NCI-H1694 treated with DMSO at 0.1 percent for 48 hours (cell line): ENCODE measurements at places on chromosomes 3 and 15.

GRCh38 chr3:124092811-124093210 is 100.9 kb upstream of the ROPN1 start:
- no peak for DNase-seq

- no peak for DNase-seq
Observed at GRCh38 chr3:21860082-21860475, 109.1 kb upstream of the ZNF385D start.

DNA sequence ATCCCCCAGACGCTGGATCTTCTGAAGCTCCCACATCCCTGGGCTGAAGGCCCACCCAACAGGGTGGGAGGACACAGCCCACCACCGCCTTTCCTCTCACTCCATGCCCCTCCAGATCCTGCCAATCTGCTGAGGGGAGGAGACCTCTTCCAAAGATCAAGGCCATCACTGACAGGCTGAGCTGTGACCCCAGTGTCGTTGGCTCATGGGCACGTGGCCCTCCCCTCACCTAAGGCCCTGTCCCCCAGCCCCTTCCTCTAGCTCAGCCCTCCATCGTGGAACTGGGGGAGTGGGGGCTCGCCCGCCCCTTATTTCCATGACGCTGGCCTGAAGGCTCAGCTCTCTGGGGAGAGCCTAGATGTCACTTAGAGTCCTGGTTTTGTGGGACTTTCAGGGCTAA is 10.4 kb downstream of the C3orf18 start:
- DNase-seq = no peak

DNA sequence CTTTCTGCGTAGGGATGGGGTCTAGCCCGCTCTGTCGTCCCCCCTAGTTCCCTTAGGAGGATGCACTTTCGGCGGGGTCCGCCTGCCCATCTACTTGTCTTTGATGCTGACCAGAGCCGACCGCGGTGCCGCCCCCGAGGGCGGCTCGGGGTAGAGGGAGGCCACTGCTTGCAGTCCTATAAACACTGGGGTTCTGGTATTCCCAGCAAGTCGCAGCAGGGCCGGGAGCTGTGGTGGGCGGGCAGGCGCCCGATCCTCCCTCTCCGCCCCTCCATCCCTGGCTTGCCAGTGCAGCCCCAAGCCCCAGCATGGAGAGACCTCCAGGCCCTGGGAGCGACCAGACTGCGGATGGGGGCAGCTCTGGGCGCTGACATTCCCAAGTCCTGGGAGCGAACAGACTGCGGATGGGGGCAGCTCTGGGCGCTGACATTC is 830 bp downstream of the SEMA4B start:
- DNase-seq = no peak

DNA sequence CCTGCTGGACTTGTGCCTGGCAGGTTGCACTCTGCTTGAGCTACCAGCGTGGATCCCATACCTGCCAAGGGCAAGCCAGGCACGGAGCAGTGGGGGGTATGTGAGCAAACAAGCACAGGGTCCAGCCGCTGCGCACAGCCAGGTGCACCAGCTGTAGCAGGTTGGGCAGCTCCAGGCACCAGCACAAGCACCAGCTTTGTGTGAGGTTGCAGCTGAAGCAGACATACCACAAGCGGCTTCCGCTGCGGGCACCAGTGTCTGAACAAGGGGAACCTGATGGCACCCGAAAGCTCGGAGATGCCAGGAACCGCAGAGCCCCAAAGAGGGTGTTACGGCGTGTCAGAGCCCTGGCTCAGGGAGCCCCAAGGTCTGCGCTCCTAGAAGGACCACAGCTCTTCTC is 472.7 kb upstream of the ARL6 start:
- no peak for DNase-seq

DNA sequence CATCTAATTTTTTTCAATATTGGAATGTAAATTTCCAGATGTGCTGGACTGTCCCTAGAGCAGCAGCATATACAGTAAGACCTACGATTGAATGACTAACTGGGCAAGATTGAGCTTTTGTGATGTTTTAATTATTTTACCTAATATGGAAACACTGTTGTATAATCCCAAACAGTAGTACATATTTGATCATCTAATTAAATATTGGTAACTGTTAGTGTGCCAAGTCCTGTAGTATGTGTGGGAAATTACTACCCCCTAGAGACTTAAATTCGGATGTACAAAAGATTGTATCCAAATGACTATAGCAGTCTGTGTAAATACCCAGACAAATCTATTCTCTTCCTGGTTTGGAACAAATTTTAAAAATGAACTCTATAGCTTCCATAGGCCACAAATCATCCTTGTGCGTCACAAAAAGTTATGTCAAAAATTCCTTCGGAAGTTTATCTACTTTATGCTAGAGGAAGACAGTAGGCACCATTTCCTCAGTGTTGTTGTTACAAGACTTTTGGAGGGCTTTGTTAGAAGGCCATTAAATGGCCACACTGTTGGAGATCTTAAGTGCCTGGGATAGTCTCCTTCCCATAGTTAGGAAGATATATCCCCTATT is 41.6 kb downstream of the NKIRAS1 start:
- no peak for DNase-seq

GRCh38 chr3:18127859-18128681 is 297.1 kb downstream of the SATB1 start:
- DNase-seq = no peak

- no peak for DNase-seq
Observed at GRCh38 chr3:73365756-73366397, 258.9 kb downstream of the PDZRN3 start.

- DNase-seq = peak; percentile 7
Observed at GRCh38 chr15:39580485-39581241, at the start of gene THBS1. Gene THBS1 (plus strand): TSS chr15:39581079. CDS start chr15:39581858, 779 bp downstream.

GRCh38 chr15:93835344-93835743 is 396.0 kb upstream of the MCTP2 start:
- DNase-seq = no peak
